ENCODE measurements at places on chromosomes 13 and 19. TPM values are rescaled to one million over a fixed set of nuclear protein-coding genes. Genes with fewer than 3 reads are reported as not detected.

The SRRM5 gene
- total RNA-seq: 0.08 TPM

- no peak for DNase-seq
These were observed 14.6 kb downstream of the AKT2 start for GRCh38 chr19:40270362-40271089.

GRCh38 chr13:34640179-34640992 is 301.7 kb upstream of the NBEA start:
- no peak for DNase-seq

GRCh38 chr19:39397360-39398296 is 6.5 kb downstream of the MED29 start:
- peak; percentile 94 for DNase-seq

- DNase-seq: peak; percentile 92
These were observed at the start of gene ARRDC2 for GRCh38 chr19:18007917-18008673. TSS of gene ARRDC2 (plus strand) at chr19:18008170. CDS start at chr19:18008311, 141 bp downstream.

GRCh38 chr13:109646423-109646822 is 140.0 kb downstream of the IRS2 start:
- DNase-seq: no peak

Measured in liver (tissue), 10 donors.